ENCODE measurements at places on chromosomes 3 and 15.

DNA sequence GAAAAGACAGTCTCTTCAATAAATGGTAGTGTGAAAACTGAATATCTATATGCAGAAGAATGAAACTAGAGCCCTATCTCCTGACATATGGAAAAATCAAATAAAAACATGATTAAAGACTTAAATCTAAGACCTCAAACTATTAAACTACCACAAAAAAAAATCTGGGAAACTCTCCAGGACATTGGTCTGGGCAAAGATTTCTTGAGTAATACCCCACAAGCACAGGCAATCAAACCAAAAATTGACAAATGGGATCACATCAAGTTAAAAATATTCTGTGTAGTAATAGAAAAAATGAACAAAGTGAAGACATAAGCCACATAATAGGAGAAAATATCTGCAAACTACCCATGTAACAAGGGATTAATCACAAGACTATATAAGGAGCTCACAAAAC lies 286.4 kb downstream of the TBC1D5 start:
- no peak for DNase-seq

DNA sequence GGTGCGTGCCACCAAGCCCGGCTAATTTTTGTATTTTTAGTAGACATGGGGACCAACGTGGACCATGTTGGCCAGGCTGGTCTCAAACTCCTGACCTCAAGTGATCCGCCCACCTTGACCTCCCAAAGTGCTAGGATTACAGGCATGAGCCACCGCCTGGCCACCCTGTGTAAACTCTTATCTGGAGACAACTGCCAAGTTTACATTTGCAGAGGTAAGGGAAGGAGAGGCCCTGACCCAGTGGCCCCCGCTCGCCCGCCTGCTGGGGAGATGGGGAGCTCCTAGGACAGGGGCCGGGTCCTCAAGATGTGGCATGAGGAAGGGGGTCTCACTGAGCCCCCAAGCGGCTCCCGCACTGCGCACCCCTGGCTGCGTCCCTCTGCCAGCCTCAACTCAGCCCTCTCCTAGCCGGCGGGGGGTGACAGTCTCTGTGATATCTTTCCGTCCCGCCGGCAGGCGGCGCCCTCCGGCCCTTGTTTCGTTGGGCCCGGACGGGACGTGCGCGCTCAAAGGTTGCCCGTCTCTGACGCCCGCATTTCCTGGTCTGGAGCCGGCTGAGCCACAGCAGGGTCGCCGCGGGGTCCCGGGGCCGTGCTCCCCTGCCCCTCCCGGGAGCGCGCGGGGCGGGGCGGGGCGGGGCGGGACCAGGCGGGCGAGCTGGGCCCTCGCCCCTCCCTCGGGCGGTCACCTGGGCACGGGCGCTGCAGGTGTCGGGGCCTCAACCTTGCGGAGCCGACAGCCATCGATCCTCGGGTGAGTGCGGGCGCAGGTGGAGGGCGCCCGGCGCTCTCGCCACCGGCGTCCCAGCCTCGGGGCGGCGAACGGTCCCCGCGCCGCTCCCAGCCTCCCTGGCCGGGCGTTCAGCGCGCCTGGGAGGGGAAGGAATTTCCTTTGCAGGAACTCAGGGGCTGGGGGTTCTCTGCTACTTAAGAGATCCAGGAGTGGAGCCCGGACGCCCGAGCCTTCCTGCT lies at the start of gene GPR160:
GPR160 (plus strand) TSS at position 533 of the 971 bp plus-strand sequence. CDS start 45,978 bp downstream, outside the sequence.
- peak; percentile 88 for DNase-seq

- DNase-seq: peak; percentile 84
Observed at GRCh38 chr3:11642431-11643191, 1.1 kb downstream of the VGLL4 start.

- DNase-seq: no peak
Observed at GRCh38 chr15:70794596-70795310, 31.4 kb upstream of the UACA start.

DNA sequence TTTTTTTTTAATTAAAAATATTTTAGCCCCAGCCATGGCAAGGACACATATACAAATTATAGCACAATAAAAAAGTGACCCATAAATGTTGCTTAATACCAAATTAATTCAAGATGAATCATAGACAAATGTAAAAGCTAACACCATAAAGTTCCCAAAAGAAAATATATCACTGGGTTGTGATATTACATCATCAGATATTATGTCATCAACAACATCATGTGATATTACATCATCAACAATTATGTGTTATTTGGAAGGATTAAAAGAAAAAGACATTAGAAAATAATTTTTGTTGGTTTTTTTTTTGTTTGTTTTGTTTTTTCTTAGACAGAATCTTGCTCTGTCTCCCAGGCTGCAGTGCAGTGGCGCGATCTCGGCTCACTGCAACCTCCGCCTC lies 34.5 kb upstream of the ABHD10 start:
- no peak for DNase-seq

GRCh38 chr3:185971579-185971978 lies 33.8 kb upstream of the TRA2B start:
- DNase-seq: no peak

GRCh38 chr3:101928890-101929289 lies 79.6 kb downstream of the NFKBIZ start:
- no peak for DNase-seq

GRCh38 chr3:45537970-45538640 lies 56.4 kb upstream of the LIMD1 start:
- DNase-seq: peak; percentile 72

DNA sequence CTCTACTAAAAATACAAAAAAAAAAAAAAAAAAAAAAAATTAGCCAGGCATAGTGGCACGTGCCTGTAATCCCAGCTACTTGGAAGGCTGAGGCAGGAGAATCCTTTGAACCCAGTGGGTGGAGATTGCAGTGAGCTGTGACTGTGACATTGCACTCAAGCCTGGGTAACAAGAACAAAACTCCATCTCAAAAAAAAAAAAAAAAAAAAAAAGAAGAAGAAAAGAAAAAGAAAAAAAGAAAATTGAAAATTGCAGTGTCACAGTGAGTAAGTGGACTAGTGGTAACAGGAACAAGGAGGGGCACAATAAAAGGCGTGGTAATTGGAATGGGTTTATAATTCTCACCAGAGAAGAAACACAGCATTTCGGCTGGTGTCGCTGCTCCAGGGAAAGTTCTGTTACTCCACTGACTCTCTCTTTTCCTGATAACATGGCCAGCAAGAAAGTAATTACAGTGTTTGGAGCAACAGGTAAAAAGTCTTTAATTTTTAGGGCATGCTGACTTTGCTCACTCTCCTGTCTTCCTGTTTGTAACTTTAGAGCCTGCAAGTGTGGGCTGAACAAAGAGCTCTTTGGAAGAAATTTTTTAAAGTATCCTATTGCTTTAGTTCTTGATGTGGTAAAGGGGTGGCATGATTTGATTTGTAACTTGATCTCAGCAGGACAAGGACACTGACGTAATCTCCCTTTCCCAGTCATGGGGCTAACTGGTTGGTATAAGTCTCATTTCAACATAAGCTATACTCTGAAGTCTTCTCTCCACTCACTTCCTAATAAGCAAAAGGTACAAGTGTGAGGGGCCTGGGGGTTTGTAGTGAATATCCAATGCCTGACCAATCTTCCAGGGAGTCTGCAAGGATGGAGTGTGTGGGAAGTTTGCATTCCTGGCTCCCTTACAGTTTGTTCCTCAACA lies 22.1 kb upstream of the TRA2B start:
- no peak for DNase-seq

DNA sequence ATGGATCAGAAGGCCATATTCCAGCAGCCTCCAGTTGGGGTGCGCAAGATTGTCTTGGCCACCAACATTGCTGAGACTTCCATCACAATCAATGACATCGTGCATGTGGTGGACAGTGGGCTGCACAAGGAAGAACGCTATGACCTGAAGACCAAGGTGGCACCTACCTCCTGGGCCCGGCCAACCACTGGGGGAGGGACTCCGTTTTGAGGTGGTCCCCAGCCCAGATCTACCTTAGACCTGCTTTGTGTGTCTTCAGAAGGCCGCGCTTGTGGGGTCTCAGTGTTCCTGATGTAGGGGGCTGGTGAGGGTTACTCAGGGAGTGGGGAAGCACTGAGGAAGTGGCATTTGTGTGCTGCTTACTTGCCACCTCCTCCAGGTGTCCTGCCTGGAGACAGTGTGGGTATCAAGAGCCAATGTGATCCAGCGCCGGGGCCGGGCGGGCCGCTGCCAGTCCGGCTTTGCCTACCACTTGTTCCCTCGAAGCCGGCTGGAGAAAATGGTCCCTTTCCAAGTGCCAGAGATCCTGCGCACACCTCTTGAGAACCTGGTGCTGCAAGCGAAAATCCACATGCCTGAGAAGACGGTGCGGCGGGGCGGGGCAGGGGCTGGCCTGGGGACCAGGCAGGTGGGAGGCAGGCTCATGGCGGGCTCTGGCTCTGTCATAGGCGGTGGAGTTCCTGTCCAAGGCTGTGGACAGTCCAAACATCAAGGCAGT lies 45.0 kb downstream of the DHX30 start:
- DNase-seq: no peak

DNA sequence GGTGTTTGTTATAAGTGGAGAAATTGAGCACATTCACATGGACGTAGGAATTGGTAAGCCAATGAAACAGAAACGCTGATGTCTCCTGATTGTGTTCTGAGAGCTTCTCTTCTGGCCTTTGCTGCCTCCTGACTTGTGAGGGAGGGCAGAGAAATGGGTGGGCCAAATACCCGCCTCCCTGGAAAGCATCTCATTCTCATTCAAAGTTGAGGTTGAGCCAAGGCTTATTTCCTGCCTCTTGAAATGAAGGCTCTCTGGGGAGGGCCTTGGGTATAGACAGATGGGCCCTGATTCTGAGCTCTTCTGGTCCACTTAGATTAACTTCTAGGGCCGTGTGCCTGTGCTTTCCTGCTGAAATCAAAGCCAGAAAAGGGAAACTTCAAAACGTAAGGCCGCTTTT lies 57.4 kb upstream of the MYZAP start:
- no peak for DNase-seq

- no peak for DNase-seq
Observed at GRCh38 chr3:129793942-129794310, 99.6 kb downstream of the TMCC1 start.

- DNase-seq: no peak
Observed at GRCh38 chr3:170632780-170633179, 46.9 kb upstream of the SLC7A14 start.

DNA sequence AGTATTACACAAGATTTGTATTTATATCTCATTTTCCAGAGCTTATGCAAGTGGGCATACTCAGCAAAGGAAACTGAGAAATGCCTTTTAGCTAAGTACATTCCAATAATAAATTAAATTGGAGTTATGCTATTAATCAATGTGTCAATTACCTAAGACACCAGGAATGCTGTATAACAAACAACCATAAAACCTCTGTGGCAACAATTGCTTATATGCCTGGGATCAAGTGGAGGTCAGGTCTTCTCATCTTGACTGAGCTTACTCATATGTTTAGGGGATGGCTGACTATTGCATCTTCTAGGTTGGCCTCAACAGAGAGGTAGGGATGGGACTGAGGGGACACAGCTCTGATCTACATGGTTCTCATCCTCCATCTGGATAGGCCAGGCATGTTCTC lies 30.7 kb downstream of the CD200R1L start:
- DNase-seq: no peak

DNA sequence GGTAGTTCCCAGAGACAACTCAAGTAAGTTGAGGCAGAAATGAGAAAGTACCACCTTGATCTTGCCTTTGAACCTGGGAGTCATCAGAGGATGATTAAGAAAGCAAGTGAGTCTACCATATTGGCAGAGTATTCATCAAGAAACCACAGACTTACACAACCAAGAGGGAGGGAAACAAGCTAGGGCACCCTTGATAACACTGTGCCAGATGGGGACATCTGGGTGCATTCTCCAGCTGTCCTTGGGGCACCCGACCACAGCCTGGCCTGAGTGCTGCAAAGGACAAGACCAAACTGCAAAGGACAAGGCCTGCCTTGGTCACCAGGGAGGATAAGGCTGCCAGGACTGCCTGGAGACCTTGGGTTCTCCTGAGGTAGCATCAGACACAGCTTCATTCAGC lies 553.6 kb downstream of the EPHB1 start:
- no peak for DNase-seq

GRCh38 chr3:15666277-15666676 lies 64.7 kb downstream of the BTD start:
- DNase-seq: no peak

- no peak for DNase-seq
Observed at GRCh38 chr3:10272977-10273376, 19.8 kb downstream of the GHRL start.

GRCh38 chr3:115800489-115801075 lies 177.3 kb downstream of the GAP43 start:
- no peak for DNase-seq

DNA sequence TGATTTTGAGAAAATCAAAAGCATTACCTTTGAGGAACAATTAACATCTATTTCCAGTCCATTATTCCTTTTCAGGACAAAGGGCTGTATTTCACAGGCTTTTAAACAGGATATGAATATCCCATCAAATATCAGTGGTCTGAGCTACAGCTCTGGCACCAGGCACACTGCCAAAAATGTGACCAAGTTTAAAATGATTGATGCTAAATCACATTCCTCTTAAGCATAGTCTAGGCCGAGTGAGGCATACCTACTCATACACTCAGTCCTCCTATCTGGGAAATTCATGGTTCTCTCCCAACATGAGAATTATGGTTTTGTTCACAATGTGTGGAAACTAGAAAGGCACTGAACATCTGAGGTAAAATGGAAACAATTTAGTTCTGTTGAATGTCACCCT lies 683.5 kb downstream of the TUSC7 start:
- DNase-seq: no peak

GRCh38 chr15:63941698-63942465 lies 104.4 kb downstream of the DAPK2 start:
- DNase-seq: peak; percentile 35

DNA sequence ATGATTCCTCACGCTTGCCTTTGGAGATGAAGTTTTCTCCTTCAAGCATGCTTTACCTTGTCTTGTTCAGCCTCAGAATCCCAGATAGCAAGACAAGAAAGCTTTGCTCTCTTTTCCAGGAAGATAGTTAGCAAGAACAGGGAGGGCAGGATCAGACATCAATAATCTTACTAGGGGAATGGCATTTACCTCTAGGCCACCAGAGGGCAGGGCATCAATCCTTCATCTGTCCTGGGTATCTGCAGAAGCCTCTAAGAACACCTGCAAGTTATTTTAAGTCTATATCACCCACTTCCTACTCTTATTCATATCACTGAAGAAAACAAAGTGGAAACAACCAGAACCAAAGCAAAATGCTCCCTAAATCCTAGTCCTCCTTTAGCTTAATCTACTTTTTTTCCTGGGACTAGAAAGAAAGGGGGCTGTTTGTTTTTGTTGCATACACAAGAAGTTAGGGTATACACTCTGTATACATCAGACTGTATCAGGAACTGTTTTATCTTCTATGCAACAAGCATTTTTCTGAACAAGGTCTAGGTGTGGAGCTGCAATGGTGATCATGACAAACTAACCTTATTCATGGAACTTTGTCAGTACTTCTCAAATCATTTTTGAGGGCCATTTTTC lies 862.5 kb downstream of the CADM2 start:
- DNase-seq: no peak

- no peak for DNase-seq
Observed at GRCh38 chr3:31546162-31546561, 13.4 kb downstream of the STT3B start.

DNA sequence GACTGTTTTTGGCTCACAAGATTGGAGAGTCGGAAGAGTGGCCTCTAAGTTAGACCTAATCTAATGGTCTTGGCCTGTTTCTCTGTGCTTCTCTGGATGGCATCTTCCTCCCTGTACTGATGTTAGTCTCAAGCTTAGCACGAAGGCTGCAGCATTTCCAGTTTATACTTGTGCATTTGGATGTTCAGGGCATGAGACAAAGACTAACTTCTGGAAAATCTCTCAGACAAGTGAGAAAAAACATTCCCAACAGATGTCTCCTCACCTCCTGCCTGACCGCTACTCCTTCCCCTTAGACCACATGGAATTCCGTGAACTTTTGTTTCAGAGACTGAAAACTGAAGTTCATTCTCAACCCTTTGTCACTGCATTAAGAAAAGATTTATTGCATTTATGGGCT lies 410.8 kb upstream of the MCTP2 start:
- no peak for DNase-seq

All from right lobe of liver (tissue), 6 donors.